Mesangial cell (primary cell): ENCODE measurements at places on chromosomes 7 and 10. TPM values are rescaled to one million over a fixed set of nuclear protein-coding genes. Genes with fewer than 3 reads are reported as not detected.

The CPA4 gene
- total RNA-seq, result 40.3 and 40.9 TPM in 2 replicates

The BHLHA15 gene
- 1.0 and 1.1 TPM in 2 replicates for total RNA-seq

The PON1 gene
- total RNA-seq, result under 0.01 TPM in 1 of 2 replicates, not detected in the other

The PNLIP gene
- total RNA-seq, result not detected in 2 replicates

The CUZD1 gene
- 0.16 and 0.51 TPM in 2 replicates for total RNA-seq

The DGKI gene
- 3.4 and 13.4 TPM in 2 replicates for total RNA-seq

The NUDT13 gene
- 2.0 and 4.4 TPM in 2 replicates for total RNA-seq

The LRIT1 gene
- not detected in 2 replicates for total RNA-seq

The UCMA gene
- not detected in 2 replicates for total RNA-seq

The UCN3 gene
- total RNA-seq, result not detected in 2 replicates

The DENND2A gene
- total RNA-seq, result 4.7 and 20.7 TPM in 2 replicates

The NKX6-2 gene
- 0.16 and 0.76 TPM in 2 replicates for total RNA-seq

The AQP1 gene
- total RNA-seq, result 0.49 and 10.3 TPM in 2 replicates
